IPS DF 6.9 (cell line): ENCODE measurements at places on chromosomes 2 and 18.

- DNase-seq: no peak
Observed at GRCh38 chr2:235640926-235641723, 147.3 kb downstream of the AGAP1 start.

- no peak for DNase-seq
Observed at GRCh38 chr2:230578106-230578505, 134.5 kb upstream of the CAB39 start.

- no peak for DNase-seq
Observed at GRCh38 chr2:102558463-102558862, 60.9 kb upstream of the SLC9A2 start.

- no peak for DNase-seq
Observed at GRCh38 chr2:238774071-238774470, 73.8 kb upstream of the TWIST2 start.

GRCh38 chr2:12612671-12613070 is 104.1 kb upstream of the TRIB2 start:
- DNase-seq: no peak

- DNase-seq: no peak
Observed at GRCh38 chr18:54931152-54931551, 28.1 kb downstream of the CCDC68 start.

- no peak for DNase-seq
Observed at GRCh38 chr2:25341011-25341727, 556 bp downstream of the DNMT3A start.
